Cardiac muscle cell (in vitro differentiated cells and primary cell): ENCODE measurements at places on chromosomes 2 and 18.

DNA sequence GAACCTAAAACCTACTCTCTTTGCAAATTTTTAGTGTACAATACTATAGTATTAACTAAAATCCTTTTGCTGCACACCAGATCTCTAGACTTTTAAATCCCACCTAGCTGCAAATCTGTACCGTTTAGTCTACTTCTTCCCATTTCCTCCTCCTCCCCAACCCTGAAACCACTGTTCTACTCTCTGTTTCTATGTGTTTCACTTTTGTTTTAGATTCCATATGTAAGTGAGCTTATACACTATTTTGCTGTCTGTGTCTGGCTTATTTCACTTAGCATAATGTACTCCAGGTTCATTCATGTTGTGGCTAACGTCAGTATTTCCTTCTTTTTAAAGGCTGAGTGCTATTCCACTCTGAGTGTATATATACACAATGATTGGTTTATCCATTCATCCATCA lies 18.4 kb upstream of the DSC2 start:
- no peak overlapping the region for H3K4me3 ChIP-seq
- H3K27me3 ChIP-seq: no peaks in the 10 kb centered on the region
- no peak overlapping the region for H3K27ac ChIP-seq

DNA sequence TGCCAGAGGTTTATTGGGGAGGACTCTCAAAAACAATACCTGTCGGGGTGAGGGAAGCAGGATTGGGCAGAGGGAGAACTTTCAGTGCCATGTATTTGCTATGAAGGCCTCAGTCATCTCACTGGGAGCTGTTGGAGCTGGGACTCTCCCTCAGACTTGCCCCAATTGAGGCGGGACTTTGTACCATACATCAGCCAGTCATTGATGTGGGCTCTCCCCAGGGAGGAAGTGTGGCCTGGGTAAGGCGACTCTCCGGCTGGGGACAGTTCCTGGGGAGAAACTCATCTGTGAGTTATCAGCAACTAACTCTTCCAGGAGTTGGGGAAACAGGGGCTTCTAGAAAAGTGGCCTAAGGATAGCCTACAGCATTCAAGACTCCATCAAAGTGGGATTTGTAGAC lies 66.5 kb downstream of the FTCDNL1 start:
- no peak for DNase-seq
- H3K27ac ChIP-seq: no peak overlapping the region
- no peaks in the 10 kb centered on the region for H3K4me1 ChIP-seq
- no peaks in the 10 kb centered on the region for H3K36me3 ChIP-seq
- H3K4me3 ChIP-seq: no peak overlapping the region
- H3K27me3 ChIP-seq: no peaks in the 10 kb centered on the region

DNA sequence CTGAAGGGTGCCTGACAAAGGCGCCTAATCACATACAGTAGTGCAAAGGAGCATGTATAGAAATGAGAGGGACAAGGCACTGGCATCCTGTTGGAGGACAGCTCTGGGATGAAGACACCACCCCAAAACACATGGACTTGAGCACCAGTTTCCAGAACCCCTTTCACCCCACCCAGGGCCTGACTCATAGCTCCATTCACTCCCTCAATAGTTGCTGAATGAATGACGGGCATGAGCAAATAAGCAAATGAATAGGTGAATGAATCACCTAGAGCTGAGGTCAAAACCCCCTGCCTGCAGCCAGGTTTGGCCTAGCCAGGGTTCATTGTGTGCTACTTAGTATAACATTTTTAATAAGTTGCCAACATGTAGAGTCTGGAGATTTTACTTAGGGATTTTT lies 66.3 kb downstream of the NRP2 start:
- peaks cover 31% of the 10 kb centered on the region for H3K36me3 ChIP-seq
- H3K4me3 ChIP-seq: no peak overlapping the region
- H3K27ac ChIP-seq: no peak overlapping the region
- no peak for DNase-seq

DNA sequence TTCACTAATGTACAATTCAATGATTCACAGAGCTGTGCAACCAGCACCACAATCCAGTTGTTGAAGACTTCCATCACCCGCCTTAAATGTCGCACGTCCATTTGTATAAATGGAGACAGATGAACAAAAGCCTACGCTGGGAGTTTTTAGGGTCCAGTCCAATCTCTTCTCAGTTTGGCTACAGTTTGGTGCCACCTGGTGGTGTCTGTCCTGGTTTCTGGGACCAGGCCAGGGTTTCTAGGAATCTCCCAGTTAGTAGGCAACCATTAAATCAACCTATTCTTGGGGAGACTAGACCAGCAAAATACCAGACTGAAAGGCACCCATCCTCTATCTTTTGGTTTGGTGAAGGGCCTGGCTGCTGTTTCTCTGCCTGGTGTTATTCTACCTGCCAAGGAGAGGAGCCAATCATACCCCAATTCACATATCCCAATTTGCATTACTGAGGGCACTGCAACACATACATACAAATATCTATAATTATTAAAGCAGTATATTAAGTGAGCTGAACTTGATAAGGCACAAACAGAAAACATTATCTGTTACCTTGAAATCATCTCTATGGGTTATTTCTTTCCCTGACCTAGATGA lies 3.2 kb upstream of the DDX1 start:
- peak; percentile 62 for DNase-seq
- no peak overlapping the region for H3K27ac ChIP-seq
- H3K4me3 ChIP-seq: no peak overlapping the region
- H3K36me3 ChIP-seq: no peaks in the 10 kb centered on the region
